ENCODE measurements at places on chromosomes 13 and 19.
A peak's percentile ranks its signal among the peaks of the same experiment; 100 is the strongest.

GRCh38 chr13:105847527-105848291, 687.8 kb downstream of the EFNB2 start:
- no peaks in the 10 kb centered on the region for H3K36me3 ChIP-seq
- no peaks in the 10 kb centered on the region for H3K27me3 ChIP-seq
- H3K27ac ChIP-seq, result peak overlapping the region; percentile 7

- no peaks in the 10 kb centered on the region for H3K4me1 ChIP-seq
- no peak overlapping the region for H3K4me3 ChIP-seq
- H3K27me3 ChIP-seq, result peaks cover 48% of the 10 kb centered on the region
- H3K27ac ChIP-seq, result no peak overlapping the region
Measured at GRCh38 chr19:10013834-10014618, 743 bp downstream of the RDH8 start.

GRCh38 chr19:19618219-19619051, at the start of gene PBX4:
PBX4 (minus strand) TSS chr19:19618687; CDS start chr19:19618629, 58 bp downstream.
- peak within 1 kb of the TSS; percentile 63 for H3K4me3 ChIP-seq
- H3K4me1 ChIP-seq, result no peaks in the 10 kb centered on the region
- peak; percentile 89 for DNase-seq
- no peak within 1 kb of the TSS for H3K27ac ChIP-seq
- H3K27me3 ChIP-seq, result no peaks in the 10 kb centered on the region

DNA sequence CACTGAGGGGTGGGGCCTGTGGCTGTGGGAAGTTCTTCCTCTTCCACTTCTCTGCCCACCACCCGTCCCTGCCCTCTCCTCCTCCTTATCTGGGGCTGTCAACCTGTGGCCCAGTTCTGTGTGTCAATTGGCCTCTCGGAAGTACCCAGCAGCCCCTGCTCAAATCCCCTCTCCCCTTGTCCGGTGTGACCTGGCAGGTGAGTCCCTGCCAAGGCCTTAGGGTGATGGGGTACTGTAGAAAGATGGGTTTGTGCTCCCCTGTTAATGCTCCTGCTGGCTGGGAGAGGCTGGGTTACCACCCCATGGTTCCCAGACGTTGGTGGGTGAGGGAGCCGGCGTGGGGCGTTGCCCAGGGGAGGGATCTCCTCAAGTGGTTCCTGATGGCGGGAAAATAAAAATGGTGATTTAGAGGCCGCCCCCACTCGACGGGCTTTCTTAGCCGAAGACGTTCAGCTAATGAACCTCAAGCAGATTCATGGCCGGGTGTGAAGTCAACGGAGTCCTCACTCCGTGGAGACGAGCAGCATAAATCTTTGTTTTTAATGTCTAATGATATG, 141.2 kb downstream of the URI1 start:
- no peak overlapping the region for H3K27ac ChIP-seq
- H3K27me3 ChIP-seq, result peaks cover 3% of the 10 kb centered on the region
- no peak overlapping the region for H3K4me3 ChIP-seq
- no peak for DNase-seq
- no peaks in the 10 kb centered on the region for H3K36me3 ChIP-seq
- no peaks in the 10 kb centered on the region for H3K4me1 ChIP-seq

DNA sequence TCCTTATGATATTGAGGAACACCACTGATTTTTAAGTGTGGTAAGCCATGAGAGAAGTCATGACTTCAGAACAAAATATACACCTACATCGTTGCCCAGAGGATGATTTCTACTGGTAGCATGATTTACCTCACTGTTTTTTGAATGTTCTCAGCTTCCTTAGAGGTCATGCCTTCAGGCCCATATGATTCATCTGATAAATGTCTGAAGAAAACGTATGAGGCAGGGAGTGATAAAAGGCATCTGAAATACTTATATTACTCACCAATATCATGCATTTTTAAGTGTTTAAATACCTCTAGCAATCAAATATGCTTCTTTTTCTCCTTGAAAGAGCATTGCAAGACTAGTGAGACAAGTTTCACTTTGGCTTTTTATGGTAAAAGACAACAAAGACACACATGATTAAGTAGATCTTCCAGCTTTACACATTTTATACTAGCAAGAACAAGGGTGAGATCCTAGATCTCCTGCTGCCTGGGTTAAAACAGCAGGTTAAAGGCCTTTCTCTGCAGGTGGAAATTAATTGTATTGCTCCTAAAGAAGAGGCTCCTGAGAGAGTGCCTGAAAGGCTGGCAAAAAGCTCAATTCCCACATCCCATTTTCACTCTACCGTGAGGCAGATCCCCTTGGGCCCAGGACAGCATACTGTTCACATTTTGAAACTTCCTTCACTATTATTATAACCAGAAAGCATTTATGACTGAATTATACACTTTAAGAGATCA, 432.4 kb downstream of the SLITRK1 start:
- H3K27ac ChIP-seq, result no peak overlapping the region
- H3K4me3 ChIP-seq, result no peak overlapping the region
- H3K4me1 ChIP-seq, result no peaks in the 10 kb centered on the region
- H3K27me3 ChIP-seq, result no peaks in the 10 kb centered on the region
- no peak for DNase-seq

GRCh38 chr19:13887517-13887916, 10.6 kb downstream of the NANOS3 start:
- no peak overlapping the region for H3K4me3 ChIP-seq
- no peaks in the 10 kb centered on the region for H3K36me3 ChIP-seq
- no peaks in the 10 kb centered on the region for H3K27me3 ChIP-seq
- H3K27ac ChIP-seq, result peak overlapping the region; percentile 97
- DNase-seq, result no peak

- H3K27ac ChIP-seq, result no peak overlapping the region
- no peaks in the 10 kb centered on the region for H3K27me3 ChIP-seq
- H3K4me3 ChIP-seq, result no peak overlapping the region
Measured at GRCh38 chr13:31007417-31007816, 75.0 kb downstream of the TEX26 start.

- H3K27ac ChIP-seq, result peak overlapping the region; percentile 79
- H3K27me3 ChIP-seq, result no peaks in the 10 kb centered on the region
- H3K4me3 ChIP-seq, result peak overlapping the region; percentile 72
- H3K36me3 ChIP-seq, result no peaks in the 10 kb centered on the region
Measured at GRCh38 chr19:1865172-1866010, 2.0 kb upstream of the KLF16 start.

DNA sequence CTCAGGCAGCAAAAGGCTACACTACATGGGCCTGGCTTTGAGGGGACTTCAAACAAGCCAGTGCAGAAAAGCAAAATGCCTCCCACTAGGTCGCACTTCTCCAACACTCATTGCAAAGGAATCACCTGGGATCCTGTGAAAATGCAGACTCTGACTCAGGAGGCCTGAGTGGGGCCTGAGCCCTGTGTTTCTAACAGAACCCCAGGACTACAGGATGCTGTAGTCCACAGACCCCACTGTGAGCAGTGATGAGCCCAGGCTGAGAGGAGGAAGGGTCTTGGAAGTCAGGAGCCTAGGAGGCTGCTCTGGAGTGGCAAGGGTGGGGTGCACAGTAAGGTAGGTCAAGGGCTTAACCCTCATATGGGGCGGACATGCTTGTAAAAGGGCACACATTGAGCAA, 46.7 kb upstream of the SERP2 start:
- DNase-seq, result no peak
- H3K4me3 ChIP-seq, result no peak overlapping the region
- H3K4me1 ChIP-seq, result no peaks in the 10 kb centered on the region
- H3K36me3 ChIP-seq, result no peaks in the 10 kb centered on the region
- no peak overlapping the region for H3K27ac ChIP-seq
- no peaks in the 10 kb centered on the region for H3K27me3 ChIP-seq

DNA sequence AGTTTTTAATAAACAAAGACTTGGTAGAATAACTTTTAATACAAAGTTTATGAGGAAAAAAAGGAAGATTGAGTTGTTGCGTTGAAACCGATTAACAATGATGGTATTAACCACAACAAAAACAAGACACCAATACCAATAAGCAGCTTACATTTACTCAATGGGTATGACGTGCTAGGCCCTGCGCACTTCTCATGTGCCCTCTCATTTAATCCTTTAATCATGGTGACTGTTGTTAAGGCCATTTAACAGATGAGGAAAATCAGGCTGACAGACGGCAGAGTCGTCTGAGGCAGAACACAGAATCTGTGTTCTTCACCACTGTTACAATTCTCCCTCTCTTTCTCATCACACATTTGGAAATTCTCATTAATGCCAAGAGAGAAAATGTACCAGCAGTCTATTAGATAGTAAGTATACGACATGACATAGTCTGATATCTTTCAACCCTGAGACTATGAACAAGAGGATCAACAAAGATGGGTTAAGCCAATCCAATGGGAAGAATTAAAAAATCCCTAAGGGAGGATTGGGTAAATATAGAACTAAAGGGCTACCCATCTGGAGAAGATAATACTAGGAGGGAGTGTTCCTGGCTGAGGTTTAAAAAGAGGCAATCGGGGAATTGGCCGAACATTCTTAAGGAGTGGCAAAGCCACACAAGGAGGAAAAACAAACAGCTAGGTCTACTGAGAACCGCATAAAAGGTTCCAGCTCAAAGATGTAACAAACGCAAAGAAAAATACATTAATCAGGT, 54.0 kb downstream of the DOCK9 start:
- H3K4me3 ChIP-seq, result no peak overlapping the region
- no peaks in the 10 kb centered on the region for H3K27me3 ChIP-seq
- H3K27ac ChIP-seq, result no peak overlapping the region
- no peaks in the 10 kb centered on the region for H3K36me3 ChIP-seq

DNA sequence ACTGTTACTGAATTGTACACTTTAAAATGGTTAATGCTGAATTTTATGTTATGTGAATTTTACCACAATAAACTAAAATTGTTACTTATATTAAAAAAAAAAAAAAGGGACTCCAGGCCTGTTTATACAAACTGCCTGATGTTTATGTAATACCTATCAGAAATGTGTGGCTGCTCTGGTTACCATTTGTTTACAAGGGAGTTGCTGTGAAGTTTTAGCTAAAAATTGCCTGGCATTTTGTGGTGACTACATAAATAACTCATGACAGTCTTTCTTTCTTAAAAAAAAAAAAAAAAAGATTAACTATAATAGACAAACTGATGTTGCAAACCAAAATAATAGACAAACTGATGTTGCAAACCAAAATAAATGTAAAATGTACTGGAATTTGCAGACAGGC, 71.8 kb downstream of the CDADC1 start:
- H3K36me3 ChIP-seq, result no peaks in the 10 kb centered on the region
- H3K27me3 ChIP-seq, result no peaks in the 10 kb centered on the region
- no peak overlapping the region for H3K4me3 ChIP-seq
- no peaks in the 10 kb centered on the region for H3K4me1 ChIP-seq
- no peak overlapping the region for H3K27ac ChIP-seq
- no peak for DNase-seq

- H3K36me3 ChIP-seq, result no peaks in the 10 kb centered on the region
- no peaks in the 10 kb centered on the region for H3K27me3 ChIP-seq
- H3K27ac ChIP-seq, result no peak overlapping the region
Measured at GRCh38 chr13:41267106-41267505, 3.7 kb upstream of the MTRF1 start.

- no peak overlapping the region for H3K4me3 ChIP-seq
- H3K27me3 ChIP-seq, result no peaks in the 10 kb centered on the region
- H3K27ac ChIP-seq, result no peak overlapping the region
- H3K4me1 ChIP-seq, result no peaks in the 10 kb centered on the region
- no peak for DNase-seq
Measured at GRCh38 chr13:96397807-96398206, 307.9 kb downstream of the HS6ST3 start.

DNA sequence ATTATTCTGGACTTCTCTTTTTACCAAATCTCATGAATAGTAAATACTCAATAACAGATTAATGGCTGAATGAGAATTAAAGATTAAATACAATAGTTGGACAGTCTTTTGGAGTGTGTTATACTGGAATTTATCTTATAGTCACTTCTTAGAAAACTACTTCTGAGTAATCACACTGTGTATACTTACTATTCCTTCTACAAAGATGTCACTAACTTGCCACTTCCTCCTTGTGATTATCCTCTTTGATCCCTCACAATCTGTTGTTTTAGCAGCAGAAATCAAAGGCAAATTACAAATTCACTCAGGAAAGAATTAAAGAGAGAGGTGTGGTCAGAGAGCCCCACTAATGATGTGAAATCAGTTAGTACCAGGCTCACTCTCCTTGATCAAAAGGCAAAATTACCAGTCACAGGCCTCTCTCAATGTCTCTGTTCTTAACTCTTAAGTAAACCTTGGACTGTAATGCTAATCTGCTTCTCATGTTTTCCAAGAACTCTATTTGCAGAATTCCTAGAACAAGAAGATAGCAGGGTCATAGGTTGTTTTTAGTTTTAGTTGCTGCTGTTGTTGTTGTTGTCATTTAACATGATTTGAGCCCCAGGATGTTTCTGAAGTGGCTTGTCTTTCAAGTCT, 37.3 kb upstream of the FNDC3A start:
- no peaks in the 10 kb centered on the region for H3K27me3 ChIP-seq
- H3K4me1 ChIP-seq, result no peaks in the 10 kb centered on the region
- DNase-seq, result no peak
- H3K27ac ChIP-seq, result no peak overlapping the region
- no peak overlapping the region for H3K4me3 ChIP-seq

GRCh38 chr19:33905473-33905936, 108.8 kb downstream of the KCTD15 start:
- H3K36me3 ChIP-seq, result no peaks in the 10 kb centered on the region
- H3K27ac ChIP-seq, result peak overlapping the region; percentile 89
- H3K4me1 ChIP-seq, result peaks cover 3% of the 10 kb centered on the region
- peak overlapping the region; percentile 78 for H3K4me3 ChIP-seq
- DNase-seq, result no peak

DNA sequence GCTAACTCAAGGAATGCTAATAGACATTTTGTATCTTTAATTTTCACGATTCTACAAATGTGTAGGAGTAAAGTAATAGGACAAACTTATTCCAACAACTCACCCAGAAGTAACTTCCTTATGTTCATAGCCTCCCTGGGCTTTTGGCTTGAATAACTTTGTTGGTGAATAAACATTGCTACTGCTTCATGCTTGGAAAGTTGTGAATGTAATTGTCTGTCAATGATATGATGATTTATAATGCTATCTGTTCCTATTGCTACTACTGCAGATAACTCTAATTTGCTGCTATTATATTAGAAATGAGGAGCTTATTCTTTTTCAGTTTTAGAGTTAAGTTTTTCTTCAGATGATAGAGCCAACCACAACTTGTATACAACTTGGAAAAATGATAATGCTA, 307.7 kb downstream of the PCDH9 start:
- H3K27me3 ChIP-seq, result no peaks in the 10 kb centered on the region
- DNase-seq, result no peak
- H3K4me1 ChIP-seq, result no peaks in the 10 kb centered on the region
- no peak overlapping the region for H3K27ac ChIP-seq

GRCh38 chr19:31718032-31718431, 368.8 kb upstream of the TSHZ3 start:
- peaks cover 32% of the 10 kb centered on the region for H3K27me3 ChIP-seq
- no peak overlapping the region for H3K4me3 ChIP-seq
- no peak overlapping the region for H3K27ac ChIP-seq
- DNase-seq, result no peak

- no peak for DNase-seq
- H3K4me3 ChIP-seq, result no peak overlapping the region
- H3K36me3 ChIP-seq, result no peaks in the 10 kb centered on the region
Measured at GRCh38 chr13:84865783-84866221, 933.4 kb downstream of the SLITRK6 start.

- H3K36me3 ChIP-seq, result no peaks in the 10 kb centered on the region
- H3K4me1 ChIP-seq, result no peaks in the 10 kb centered on the region
- H3K4me3 ChIP-seq, result no peak overlapping the region
- no peak for DNase-seq
Measured at GRCh38 chr13:112456138-112457056, 80.2 kb downstream of the SPACA7 start.

- H3K27me3 ChIP-seq, result no peaks in the 10 kb centered on the region
- no peak overlapping the region for H3K4me3 ChIP-seq
- no peaks in the 10 kb centered on the region for H3K36me3 ChIP-seq
- DNase-seq, result no peak
Measured at GRCh38 chr13:75468098-75468497, 13.9 kb downstream of the TBC1D4 start.

- no peaks in the 10 kb centered on the region for H3K36me3 ChIP-seq
- H3K4me3 ChIP-seq, result no peak overlapping the region
- DNase-seq, result no peak
- H3K27me3 ChIP-seq, result no peaks in the 10 kb centered on the region
Measured at GRCh38 chr19:29085630-29086029, 127.3 kb downstream of the UQCRFS1 start.
